ELF-1 (cell line): ENCODE measurements at places on chromosomes 6 and 20.

DNA sequence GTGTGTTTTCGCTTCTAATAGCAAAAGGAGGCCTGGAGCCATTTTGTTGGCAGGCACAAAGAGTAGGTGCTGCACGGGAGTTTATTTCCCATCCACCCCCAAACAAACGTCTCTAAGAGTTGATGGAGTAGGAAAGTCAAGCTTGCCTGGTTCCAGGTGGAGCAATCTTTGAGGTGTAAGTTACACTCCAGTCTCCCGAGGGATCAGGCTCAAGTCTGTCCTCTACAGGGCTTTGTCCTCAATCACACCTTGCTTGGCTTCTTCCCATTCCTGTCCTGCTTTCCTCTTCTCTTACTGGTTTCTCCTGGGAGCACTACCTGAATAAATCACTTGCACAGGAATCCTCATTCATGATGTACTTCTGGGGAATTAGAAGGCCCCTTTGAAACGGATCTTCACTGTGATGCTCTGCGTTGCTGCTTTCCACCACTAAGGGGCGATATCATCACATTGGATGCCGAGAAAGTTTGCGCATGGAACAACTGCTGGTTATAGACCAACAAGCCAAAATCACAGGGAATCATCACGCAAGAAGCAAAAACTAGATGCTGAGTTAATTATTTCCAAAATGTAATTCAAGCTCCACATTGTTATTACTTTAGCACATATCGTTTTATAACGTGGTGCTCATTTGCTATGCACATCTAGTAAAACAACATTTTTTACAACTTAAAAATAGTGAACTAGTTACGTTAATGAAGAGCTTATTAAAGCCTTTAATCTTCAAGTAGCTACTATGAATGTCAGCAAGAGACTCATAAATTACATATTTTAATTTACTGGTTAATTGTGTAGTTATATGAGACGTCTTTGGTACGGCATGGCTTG, 156.8 kb downstream of the DNAH8 start:
- peak; percentile 71 for DNase-seq

GRCh38 chr20:35329435-35330139, 37.4 kb upstream of the FAM83C start:
- DNase-seq: peak; percentile 85

- no peak for DNase-seq
Observed at GRCh38 chr6:30769853-30770524, 25.6 kb upstream of the IER3 start.

DNA sequence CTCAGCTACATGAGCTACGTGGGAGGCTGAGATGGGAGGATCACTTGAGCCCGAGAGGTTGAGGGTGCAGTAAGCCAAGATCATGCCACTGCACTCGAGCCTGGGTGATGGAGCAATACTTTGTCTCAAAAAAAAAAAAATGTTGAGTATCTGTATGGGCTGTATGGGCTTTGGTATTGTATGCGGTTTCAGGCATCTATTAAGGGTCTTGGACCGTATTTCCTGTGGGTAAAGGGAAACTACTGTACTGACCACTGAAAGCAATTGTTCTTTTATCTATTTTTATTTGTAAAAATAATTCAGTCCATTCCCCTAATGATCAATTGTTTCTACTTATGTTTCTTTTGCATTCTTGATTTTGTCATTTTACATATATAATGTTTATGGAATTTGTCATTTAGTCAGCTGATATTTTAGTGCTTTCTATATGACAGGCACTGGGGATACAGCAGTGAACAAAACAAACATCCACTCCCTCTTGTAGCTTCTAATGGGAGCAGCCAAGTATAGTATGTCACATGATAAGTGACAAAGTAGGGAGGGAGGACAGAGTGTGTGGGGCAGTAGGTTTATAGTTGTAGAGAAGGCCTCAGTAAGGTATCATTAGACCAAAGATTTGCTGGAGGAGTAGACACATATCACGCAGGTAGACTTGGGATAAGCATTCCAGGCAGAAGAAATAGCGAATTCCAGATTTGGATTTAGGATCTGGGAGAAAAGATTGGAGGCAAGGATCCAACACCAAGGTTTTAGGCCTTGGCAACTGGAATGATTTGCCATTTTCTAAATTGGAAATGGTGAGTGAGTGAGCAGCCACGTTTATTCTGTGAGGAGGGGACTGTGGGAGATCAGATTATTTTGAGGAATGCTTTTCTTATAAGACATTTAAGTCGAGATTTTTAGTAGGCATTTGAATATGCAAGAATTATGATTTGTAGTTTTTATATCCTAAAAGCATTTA, 6.0 kb downstream of the PCMT1 start:
- DNase-seq: no peak

DNA sequence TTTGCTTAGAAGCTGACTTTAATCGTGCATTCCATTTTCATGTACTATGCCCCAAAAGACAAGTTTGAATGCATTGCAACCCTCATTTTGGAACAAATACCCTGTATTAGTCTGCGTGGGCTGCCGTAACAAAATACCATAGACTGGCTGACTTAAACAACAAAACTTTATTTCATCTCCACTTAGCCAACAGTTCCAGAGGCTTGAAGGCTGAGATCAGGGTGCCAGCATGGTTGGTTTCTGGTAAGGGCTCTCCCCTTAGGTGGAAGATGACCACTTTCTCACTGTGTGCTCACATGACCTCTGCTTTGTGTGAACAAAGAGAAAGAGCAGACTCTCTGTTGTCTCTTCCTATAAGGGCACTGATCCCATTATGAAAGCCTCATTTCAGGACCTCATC, 431.7 kb upstream of the MAP3K7 start:
- DNase-seq: no peak

- DNase-seq: no peak
Observed at GRCh38 chr20:3166913-3167342, 6.4 kb downstream of the LZTS3 start.

DNA sequence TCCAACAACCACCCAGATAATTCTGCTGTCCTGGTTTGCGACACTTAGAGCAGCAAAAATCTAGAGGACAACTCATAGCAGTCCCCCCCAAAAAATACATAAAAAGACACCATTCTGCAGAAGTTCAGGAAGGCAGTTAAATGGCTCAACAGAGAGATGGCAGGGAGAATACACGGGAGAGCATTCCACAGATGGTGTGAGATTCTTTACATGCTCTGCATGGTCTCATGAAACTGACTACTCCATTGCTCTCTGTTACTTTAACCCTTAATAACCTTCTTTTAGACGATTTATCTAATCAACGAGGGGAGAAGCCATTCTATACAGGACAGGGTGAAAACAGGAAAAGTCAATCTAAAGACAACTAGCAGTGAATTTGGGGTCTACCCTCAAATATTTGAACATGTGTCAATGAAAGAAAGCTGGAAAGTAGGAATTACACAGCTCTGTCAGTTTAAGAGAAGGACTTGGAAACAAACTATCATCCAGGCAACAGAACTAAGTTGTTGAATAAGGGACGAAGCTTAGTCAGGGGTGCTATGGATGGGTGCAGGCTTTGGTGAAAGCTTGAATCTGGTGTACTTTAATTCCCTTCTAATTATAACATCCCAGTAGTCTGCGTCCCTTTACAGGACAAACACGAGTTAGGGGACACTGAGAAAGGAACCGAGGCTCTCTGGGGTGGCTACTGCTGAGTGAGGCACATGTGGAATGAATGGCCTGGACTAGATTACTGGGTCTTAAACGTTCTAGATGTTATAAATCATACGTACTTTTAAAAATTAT, 5.1 kb downstream of the PERP start:
- DNase-seq: no peak

DNA sequence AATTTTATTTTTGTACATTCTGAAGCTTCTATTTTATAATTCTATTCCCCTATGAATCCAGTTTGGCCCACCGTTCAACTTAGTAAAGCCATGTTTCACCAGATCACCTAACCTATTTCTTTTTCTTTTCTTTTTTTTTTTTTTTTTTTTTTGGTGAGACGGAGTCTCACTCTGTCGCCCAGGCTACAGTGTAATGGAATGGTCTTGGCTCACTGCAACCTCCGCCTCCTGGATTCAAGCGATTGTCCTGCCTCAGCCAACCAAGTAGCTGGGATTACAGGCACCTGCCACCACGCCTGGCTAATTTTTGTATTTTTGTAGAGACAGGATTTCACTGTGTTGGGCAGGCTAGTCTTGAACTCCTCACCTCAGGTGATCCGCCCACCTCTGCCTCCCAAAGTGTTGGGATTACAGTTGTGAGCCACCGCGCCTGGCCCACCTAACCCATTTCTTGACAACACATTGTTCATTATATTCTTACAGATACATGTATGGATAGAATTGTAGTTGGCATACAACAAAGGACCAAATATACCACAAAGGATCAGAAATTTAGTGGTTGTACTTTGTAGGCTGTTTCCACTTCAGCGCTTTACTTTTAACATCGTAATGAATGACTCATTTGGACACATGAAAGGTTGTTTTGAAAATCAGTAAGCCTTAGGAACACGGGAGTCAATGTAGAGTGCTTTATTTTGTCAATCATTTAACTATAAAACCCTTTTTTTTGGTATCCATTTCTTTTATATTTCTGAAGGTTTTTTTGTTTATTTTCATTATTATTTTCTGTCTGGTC, 63.2 kb downstream of the GJA1 start:
- DNase-seq: no peak

- DNase-seq: no peak
Observed at GRCh38 chr6:98324446-98324845, 509.9 kb upstream of the POU3F2 start.

- no peak for DNase-seq
Observed at GRCh38 chr6:96302991-96303390, 218.6 kb upstream of the UFL1 start.

- DNase-seq: peak; percentile 29
Observed at GRCh38 chr20:51759769-51760510, 8.2 kb downstream of the ATP9A start.

DNA sequence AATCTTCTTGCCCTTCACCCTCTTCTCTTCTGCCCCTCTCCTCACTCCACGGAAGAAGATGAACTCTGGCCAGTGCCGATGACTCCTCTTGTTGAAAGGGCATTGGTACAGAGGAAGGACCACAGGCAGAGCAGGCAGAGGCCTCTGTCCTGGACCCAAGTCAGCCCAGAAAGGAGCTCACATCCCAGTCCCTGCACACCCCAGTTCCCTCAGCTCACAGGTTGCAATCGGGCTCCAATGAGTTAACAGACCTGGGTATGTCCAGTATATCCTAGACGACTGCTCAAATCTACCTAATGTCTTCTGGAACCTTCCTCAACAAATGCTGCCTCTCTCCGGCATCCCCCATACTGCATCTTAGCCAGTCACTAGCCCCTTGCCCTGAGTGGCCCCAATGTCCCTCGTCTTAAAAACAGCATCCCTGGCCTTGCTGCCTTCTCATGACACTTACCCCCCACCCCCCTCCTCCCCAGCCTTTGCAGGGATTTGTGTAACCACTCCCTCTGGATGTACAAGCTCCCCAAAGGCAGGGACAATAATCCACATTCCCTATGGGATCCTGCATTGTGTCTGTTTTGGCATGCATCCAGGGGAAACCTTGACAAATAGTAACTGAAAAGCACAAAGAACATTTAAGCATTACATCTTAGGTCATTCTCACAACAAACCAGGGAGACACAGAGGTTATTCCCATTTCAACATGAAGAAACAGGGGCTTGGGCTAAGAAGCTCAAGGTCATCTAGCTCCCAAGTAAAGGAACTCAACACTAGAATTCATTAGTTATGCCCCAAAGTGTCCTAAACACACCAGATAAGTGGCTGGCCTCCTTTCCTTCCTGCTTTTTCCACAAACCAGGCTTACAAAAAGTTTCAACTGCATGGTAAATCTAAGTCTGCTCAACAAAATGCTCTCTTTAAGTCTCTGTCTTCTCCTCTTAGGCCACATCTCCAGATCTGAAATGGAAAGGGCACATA, 45.1 kb downstream of the TRERF1 start:
- DNase-seq: no peak

DNA sequence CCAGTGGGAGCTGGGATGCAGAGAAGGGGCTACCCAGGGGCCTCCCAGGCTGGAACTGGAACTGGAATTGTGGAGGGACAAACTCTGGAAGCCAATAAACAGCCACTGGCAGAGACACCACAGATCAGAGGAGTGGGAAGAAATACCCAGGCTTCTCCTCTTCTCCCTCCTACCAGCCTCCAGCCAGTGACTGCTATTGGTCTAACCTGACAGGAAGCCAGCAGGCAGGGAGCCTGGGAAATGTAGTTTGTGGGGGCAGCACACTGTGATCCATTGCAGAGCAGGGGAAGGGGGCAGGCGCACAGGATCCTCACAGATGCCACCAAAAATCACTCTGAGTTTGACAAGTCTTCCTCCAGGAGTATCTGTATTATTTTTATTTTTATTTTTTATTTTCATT, 12.1 kb upstream of the MLN start:
- peak; percentile 66 for DNase-seq

- no peak for DNase-seq
Observed at GRCh38 chr6:161836643-161837448, 563.0 kb upstream of the AGPAT4 start.

GRCh38 chr6:38632490-38632889, 7.2 kb downstream of the BTBD9 start:
- no peak for DNase-seq

GRCh38 chr6:90173262-90173925, 123.2 kb downstream of the BACH2 start:
- no peak for DNase-seq

DNA sequence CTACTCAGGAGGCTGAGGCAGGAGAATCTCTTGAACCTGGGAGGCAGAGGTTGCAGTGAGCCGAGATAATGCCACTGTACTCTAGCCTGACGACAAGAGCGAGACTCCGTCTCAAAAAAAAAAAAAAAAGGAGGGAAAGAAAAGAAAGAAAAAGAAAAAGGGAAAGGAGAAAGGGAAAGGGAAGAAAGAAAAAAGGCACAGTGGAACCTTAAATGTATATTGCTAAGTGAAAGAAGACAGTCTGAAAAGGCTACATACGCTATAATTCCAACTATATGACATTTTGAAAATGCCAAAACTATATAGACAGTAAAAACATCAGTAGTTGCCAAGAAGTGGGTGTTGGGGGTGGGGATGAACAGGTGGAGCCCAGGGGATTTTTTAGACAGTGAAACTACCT, 16.2 kb downstream of the PPIL4 start:
- DNase-seq: no peak

DNA sequence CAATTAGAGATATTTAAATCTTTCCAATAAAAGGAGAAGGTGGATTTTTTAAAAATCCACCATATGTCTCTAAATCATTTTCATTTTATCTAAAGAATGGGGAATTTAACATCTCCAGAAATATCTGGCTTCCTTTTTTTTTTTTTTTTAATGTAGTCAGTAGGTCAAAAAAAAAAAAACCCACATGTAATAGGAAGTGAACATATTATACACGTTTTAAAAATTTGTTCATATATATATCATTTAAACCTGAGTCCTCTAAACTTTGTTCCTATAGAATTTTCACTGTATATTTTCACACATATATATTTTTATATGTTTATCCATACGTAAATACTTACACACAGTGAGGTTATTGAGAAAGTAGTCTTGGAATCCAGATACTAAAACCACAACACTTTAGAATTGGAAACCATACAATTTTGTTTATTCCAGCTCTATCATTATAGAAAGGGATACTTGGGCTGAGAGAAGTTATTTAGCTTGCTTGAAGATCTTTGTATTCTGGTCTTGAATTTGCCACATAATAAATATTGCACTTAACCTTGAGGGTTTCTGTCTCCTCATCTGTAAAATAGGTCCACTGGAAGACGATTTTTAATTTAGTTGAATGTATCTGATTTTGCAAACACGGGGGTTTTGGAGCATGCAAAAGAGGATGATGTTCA, 62.1 kb upstream of the ZNF217 start:
- DNase-seq: no peak
